ENCODE measurements at places on chromosomes 7 and 10.
A peak's percentile ranks its signal among the peaks of the same experiment; 100 is the strongest.

DNA sequence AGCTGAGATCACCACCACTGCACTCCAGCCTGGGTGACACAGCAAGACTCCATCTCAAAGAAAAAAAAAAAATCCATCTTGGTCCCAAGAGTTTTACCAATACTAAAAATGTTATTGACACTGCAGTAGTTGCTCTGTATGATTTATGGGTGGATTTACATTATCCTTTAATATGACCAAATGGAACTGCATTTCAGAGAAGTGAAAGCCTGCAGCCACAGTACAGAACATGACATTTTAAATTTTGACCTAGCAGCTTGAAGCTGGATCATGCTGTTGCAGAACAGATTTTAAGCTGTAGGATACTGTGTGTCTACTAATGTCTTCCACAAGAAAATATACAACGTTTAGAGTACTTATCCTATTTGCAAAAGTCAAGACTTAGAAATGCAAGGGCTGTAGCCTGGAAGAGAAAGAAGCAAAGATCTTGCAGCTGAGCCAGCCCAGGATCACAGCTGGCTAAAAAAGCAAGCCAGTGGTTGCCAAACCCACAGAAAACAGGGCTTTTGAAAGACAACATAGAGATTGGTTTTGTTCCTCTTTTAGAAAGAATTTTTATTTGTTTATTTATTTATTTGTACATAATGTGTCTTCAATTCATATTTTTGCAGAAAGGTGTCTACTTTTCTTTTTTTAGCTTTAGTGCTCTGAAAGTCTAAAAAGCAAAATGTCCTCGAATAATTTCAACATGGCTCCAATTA, 55.2 kb upstream of the WNT16 start:
- DNase-seq = no peak

- DNase-seq = peak; percentile 16
These were observed 65.5 kb upstream of the SH2B2 start for GRCh38 chr7:102220960-102221800.

DNA sequence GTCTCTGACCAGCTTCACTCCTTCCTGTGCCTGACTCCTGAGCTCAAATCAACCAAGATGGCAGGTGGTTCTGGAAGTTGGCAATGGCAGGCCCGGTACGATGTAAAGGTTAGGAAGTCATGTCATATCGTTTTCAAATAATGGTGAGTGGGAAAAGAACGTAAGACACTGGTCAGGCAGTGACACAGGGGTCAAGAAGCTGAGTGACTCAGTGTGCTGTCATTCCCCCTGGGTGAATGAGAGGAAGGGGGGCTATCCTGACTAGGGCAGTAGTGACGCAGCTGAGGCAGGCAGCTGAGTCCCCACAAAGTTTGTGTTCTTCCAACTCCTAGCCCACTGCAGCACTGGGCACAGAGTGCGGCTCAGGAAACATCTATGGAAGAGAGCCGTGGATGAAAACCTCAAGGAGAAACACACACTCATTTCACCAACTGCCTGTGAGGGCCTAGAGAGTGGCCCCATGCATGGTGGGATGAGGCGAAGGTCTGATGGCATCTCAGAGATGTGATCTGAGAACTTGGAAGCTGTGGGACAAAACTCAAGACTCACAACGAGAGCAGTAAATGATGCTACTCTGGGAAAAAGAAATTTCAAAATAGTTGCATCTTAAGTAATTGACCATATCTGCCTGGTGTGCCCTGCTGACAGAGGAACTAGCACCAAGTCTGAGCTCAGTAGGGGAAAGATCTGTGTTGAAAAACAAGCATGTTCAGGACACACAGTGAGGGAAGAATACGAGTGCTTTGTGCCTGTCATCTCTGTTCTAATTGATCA, 23.2 kb downstream of the CREB3L2 start:
- DNase-seq = peak; percentile 91

DNA sequence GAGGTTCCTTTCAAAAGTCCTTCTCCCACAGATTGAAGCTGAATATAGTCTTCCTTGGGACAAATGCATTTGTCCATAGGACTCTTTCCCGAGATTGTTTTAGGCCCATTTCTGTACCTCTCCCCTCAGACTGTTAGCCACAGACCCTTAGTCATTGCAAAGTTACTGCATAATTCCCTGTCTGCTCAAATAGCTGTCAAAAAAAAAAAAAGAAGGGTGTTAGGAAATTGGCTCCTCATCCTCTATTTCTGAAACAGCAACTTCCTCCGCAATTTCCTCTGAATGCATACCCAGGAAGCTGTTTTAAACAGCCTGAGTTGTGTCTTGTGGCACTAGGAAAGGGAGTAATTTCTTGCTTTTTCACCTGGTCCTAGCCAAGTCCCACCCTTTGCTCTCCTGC, 5.4 kb downstream of the LRRC4 start:
- DNase-seq = no peak

GRCh38 chr7:29641651-29642050, 78.0 kb downstream of the PRR15 start:
- DNase-seq = no peak
